H9 (cell line): ENCODE measurements at places on chromosomes 5 and 9. TPM values are rescaled to one million over a fixed set of nuclear protein-coding genes. Genes with fewer than 3 reads are reported as not detected.

DNA sequence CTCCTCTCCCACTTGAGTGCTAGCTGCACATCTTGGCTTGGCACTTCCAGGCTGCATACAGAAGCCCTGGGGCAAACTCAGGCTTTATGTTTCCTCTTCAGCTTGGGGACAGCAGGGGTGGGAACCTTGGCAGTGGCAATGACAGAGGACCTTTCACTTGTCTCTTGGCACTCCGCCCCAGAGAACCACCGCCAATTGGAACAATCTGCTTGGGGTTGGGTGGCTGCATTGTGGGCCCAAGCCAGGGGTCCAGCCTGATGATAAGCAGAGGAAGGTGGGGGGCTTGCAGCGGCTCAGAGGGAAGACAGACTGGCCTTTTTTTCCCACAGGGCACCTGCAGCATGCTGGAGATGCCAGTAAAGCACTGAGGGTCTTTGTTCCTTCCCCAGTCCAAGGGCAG, 179.0 kb upstream of the NMUR2 start:
- H3K27me3 ChIP-seq, result no peaks in the 10 kb centered on the region
- H3K36me3 ChIP-seq, result peaks cover 9% of the 10 kb centered on the region; the same call in 2 of the 3 replicates
- no peak overlapping the region for H3K4me3 ChIP-seq

- H3K4me3 ChIP-seq, result no peak overlapping the region
- no peak for DNase-seq
- H3K27ac ChIP-seq, result no peak overlapping the region
- no peaks in the 10 kb centered on the region for H3K4me1 ChIP-seq
Observed at GRCh38 chr9:92457576-92457975, 24.7 kb downstream of the ASPN start.

Gene SLC4A9
- 0.07 TPM in 1 of 2 replicates, not detected in the other for total RNA-seq

GRCh38 chr9:14366076-14366475, 52.1 kb upstream of the NFIB start:
- H3K4me3 ChIP-seq, result no peak overlapping the region
- no peaks in the 10 kb centered on the region; the same call in 1 of the 2 replicates for H3K4me1 ChIP-seq
- no peaks in the 10 kb centered on the region for H3K27me3 ChIP-seq
- H3K36me3 ChIP-seq, result no peaks in the 10 kb centered on the region

Gene LCN9
- total RNA-seq, result 0.52 and 0.72 TPM in 2 replicates

DNA sequence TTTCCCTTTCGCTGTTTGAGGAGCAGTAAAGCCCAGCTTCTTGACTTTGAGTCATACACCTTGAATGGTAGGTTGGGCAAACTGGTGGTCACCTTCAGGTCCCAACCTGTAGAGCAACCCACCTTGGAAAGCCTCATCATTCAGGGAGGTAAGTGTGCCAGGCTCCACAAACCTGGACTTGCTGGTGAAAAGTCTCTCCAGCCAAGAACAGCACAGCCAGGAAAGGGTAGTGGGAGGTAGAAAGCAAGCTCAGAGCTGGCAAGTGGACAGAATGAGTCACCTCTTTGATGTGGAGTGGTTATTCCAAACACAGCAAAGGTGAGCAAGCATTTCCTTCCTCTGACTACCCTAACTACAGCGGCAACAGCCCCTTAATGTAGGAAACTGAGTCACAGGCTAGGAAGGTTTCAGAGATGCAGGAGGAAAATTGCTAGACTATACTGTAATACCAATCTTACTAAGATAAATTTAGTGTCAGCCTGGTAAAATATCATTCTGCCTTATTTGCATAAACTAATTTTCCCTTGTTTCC, 117.5 kb upstream of the MTAP start:
- no peaks in the 10 kb centered on the region for H3K27me3 ChIP-seq
- H3K36me3 ChIP-seq, result no peaks in the 10 kb centered on the region
- peaks cover 3% of the 10 kb centered on the region; the same call in 1 of the 2 replicates for H3K4me1 ChIP-seq
- no peak for DNase-seq

GRCh38 chr9:134322781-134323241, 3.4 kb upstream of the RXRA start:
- H3K4me3 ChIP-seq, result no peak overlapping the region
- no peaks in the 10 kb centered on the region for H3K4me1 ChIP-seq
- no peak for DNase-seq
- no peak overlapping the region for H3K27ac ChIP-seq
- no peaks in the 10 kb centered on the region for H3K36me3 ChIP-seq

- no peak for DNase-seq
- H3K27ac ChIP-seq, result no peak overlapping the region
- no peaks in the 10 kb centered on the region for H3K4me1 ChIP-seq
- no peaks in the 10 kb centered on the region; the same call in 1 of the 2 replicates for H3K27me3 ChIP-seq
- no peak overlapping the region for H3K4me3 ChIP-seq
- no peaks in the 10 kb centered on the region for H3K36me3 ChIP-seq
Observed at GRCh38 chr9:137058521-137059234, 4.8 kb upstream of the ENTPD2 start.

- no peaks in the 10 kb centered on the region for H3K4me1 ChIP-seq
- peaks cover 2% of the 10 kb centered on the region; the same call in 2 of the 3 replicates for H3K36me3 ChIP-seq
- H3K4me3 ChIP-seq, result no peak overlapping the region
- DNase-seq, result no peak
Observed at GRCh38 chr5:3375586-3376311, 219.9 kb upstream of the IRX1 start.

DNA sequence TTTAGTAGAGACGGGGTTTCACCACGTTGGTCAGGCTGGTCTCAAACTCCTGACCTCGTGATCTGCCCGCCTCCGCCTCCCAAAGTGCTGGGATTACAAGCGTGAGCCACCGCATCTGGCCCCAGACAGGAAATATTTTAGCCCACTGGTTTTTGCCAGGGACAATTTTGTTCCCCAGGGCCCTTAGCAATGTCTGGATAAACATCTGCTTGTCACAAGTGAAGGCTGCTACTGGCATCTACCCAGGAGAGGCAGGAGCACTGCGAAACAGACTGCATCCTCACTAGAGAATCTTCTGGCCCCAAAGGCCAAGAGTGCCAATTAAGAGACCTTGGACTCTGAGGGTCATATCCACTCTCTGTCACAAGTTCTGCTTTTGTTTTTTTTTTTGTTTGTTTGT, 2.4 kb upstream of the TPRN start:
- no peak overlapping the region for H3K27ac ChIP-seq
- H3K4me3 ChIP-seq, result peak overlapping the region; percentile 42; the same call in 2 of the 3 replicates
- H3K4me1 ChIP-seq, result no peaks in the 10 kb centered on the region; the same call in 1 of the 2 replicates
- no peak for DNase-seq

- H3K27me3 ChIP-seq, result no peaks in the 10 kb centered on the region
- H3K27ac ChIP-seq, result no peak overlapping the region
- no peak for DNase-seq
- H3K36me3 ChIP-seq, result no peaks in the 10 kb centered on the region
- no peaks in the 10 kb centered on the region for H3K4me1 ChIP-seq
Observed at GRCh38 chr9:89961616-89962341, 357.0 kb downstream of the GADD45G start.

Gene PPP2R2B
- total RNA-seq, result 14.3 and 15.2 TPM in 2 replicates

Gene GADD45G
- 6.8 and 7.7 TPM in 2 replicates for total RNA-seq

Gene ANKDD1B
- 0.33 and 0.44 TPM in 2 replicates for total RNA-seq

GRCh38 chr9:127396808-127397645, at the start of gene SLC2A8:
TSS of gene SLC2A8 (plus strand) at chr9:127397169. CDS start at chr9:127397231, 62 bp downstream.
- DNase-seq, result peak; percentile 100
- H3K36me3 ChIP-seq, result peaks cover 12% of the 10 kb centered on the region
- H3K4me1 ChIP-seq, result no peaks in the 10 kb centered on the region
- no peak within 1 kb of the TSS for H3K27ac ChIP-seq

Gene GALNT12
- 18.0 and 18.5 TPM in 2 replicates for total RNA-seq

- H3K27me3 ChIP-seq, result no peaks in the 10 kb centered on the region
- DNase-seq, result no peak
- H3K27ac ChIP-seq, result no peak overlapping the region
- no peaks in the 10 kb centered on the region for H3K36me3 ChIP-seq
Observed at GRCh38 chr9:90290716-90291485, 351.7 kb downstream of the DIRAS2 start.

- H3K27ac ChIP-seq, result no peak overlapping the region
- H3K27me3 ChIP-seq, result no peaks in the 10 kb centered on the region; the same call in 1 of the 2 replicates
- DNase-seq, result no peak
- no peak overlapping the region for H3K4me3 ChIP-seq
- no peaks in the 10 kb centered on the region for H3K4me1 ChIP-seq
- H3K36me3 ChIP-seq, result peaks cover 62% of the 10 kb centered on the region
Observed at GRCh38 chr9:85995599-85995998, 54.7 kb downstream of the NAA35 start.

GRCh38 chr5:171482434-171482730, 62.9 kb downstream of the FGF18 start:
- DNase-seq, result no peak
- peaks cover 2% of the 10 kb centered on the region; the same call in 1 of the 2 replicates for H3K4me1 ChIP-seq
- H3K27ac ChIP-seq, result no peak overlapping the region

- no peak overlapping the region for H3K4me3 ChIP-seq
- no peaks in the 10 kb centered on the region; the same call in 1 of the 2 replicates for H3K36me3 ChIP-seq
- H3K27ac ChIP-seq, result no peak overlapping the region
Observed at GRCh38 chr5:84419742-84420141, 35.1 kb upstream of the EDIL3 start.
